ENCODE measurements at places on chromosomes 7 and 10. TPM values are rescaled to one million over a fixed set of nuclear protein-coding genes. Genes with fewer than 3 reads are reported as not detected.

GRCh38 chr7:1961701-1962276 is 271.0 kb downstream of the MAD1L1 start:
- H3K4me3 ChIP-seq = no peak overlapping the region
- H3K4me1 ChIP-seq = peaks cover 2% of the 10 kb centered on the region
- peaks cover 11% of the 10 kb centered on the region for H3K27me3 ChIP-seq
- H3K27ac ChIP-seq = peak overlapping the region; percentile 54
- DNase-seq = peak; percentile 50

DNA sequence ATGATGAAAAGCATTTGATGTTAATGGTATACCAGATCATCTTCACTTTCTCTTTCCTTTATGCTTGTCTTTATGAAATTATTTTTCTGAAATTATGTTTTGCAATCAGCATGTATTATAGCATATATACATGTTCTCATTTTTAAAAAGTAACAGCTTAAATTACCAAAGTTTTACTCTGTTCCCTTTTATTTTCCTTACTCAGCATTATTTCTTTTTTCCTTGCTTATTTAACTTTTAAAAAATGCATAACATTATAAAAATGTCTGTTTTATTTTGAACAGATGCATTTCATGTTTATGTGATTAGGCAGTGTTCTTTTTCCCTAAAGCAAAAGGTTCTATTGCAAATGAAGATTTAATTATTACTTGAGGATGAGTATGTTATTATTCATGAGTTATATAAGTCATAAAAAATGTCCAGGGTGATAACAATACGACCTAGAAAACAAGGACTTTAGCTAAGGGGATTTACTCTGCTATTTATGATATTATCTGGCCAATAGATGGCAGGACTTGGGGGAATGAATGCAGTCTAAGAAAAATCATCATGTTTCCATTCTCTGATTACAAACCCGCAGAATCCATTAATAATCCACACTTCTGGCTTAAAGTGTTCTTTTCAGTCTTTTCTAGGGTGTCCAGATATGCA is 38.5 kb downstream of the CABCOCO1 start:
- no peaks in the 10 kb centered on the region for H3K27me3 ChIP-seq
- no peaks in the 10 kb centered on the region for H3K4me1 ChIP-seq
- H3K27ac ChIP-seq = no peak overlapping the region
- H3K36me3 ChIP-seq = no peaks in the 10 kb centered on the region
- no peak overlapping the region for H3K4me3 ChIP-seq
- DNase-seq = no peak

DNA sequence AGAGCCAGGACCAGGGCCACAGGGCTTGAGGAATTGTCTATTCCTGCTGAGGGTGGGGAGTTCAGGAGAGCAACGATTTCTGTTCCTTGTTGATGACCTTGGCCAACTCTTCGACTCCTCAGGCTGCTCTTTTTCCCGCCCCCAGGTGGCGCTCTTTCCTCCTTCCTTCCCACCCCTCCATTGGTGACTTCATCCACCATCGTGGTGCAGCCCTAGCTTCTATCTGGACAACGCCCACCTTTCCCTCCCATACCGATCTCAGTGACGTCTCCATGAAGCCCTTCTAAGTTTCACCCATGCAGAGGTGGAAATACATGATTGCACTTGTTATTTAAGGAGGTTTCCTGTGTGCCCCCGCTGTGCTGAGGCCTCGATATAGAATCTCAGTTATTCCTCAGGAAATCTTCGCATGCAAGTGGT is 22.1 kb upstream of the CARD11 start:
- peak overlapping the region; percentile 86 for H3K27ac ChIP-seq
- peak overlapping the region; percentile 70 for H3K4me3 ChIP-seq
- H3K4me1 ChIP-seq = peaks cover 71% of the 10 kb centered on the region
- no peaks in the 10 kb centered on the region for H3K27me3 ChIP-seq

DNA sequence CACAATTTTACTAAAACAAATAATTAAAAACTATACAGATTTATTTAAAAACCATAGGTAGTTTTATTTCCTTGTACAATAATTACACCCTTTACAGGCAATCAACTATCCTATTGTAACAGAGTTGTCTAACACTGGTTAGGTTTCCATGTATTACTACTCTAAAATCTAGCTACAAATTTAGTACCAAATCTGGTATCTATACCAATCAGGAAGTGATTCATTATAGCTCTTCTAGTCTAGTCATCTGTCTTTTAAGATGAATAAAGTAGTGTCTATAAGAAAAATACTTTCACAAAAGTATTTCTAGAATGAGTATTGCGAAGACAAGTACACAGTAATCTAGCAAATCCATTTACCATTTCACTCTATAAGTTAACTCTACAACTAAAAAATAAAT is 16.9 kb downstream of the ZNF800 start:
- peaks cover 23% of the 10 kb centered on the region for H3K4me1 ChIP-seq

DNA sequence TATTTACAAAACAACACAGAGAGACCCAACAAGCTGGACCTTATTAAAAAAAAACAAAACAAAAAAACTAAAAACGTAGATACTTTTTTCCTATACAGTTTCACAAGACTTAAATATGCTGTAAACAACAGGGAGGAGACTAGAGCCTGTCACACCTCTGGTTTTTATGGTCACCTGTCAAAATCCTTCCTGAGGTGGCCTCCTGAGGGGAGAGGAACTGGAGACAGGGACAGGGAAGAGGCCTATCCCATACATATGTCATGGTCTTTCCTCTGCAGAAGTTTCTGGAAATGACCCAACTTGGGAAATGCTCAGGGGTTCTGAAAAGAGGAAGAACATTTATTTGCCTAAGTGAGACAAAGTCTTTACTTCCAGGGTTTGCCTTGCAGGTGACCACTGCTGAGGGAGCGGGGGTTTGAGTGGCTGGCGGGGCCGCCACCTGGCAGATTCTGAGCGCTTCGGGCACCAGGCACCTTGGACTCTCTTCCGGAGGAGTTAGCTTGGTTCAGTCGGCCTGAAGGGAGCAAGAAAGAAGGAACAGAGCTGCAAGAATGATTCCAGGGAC is 18.3 kb downstream of the CPA1 start:
- DNase-seq = no peak
- no peaks in the 10 kb centered on the region for H3K27me3 ChIP-seq
- no peak overlapping the region for H3K27ac ChIP-seq
- peaks cover 57% of the 10 kb centered on the region for H3K36me3 ChIP-seq
- H3K4me1 ChIP-seq = peaks cover 24% of the 10 kb centered on the region

- H3K27ac ChIP-seq = no peak overlapping the region
- DNase-seq = no peak
- no peak overlapping the region for H3K4me3 ChIP-seq
- H3K36me3 ChIP-seq = no peaks in the 10 kb centered on the region
- H3K4me1 ChIP-seq = no peaks in the 10 kb centered on the region
- H3K27me3 ChIP-seq = peaks cover 9% of the 10 kb centered on the region
Observed at GRCh38 chr7:108642126-108642525, 72.5 kb downstream of the DNAJB9 start.

- no peak overlapping the region for H3K4me3 ChIP-seq
- DNase-seq = no peak
- no peaks in the 10 kb centered on the region for H3K36me3 ChIP-seq
- peaks cover 2% of the 10 kb centered on the region for H3K27me3 ChIP-seq
Observed at GRCh38 chr10:47169581-47169980, 130.4 kb upstream of the GDF10 start.

DNA sequence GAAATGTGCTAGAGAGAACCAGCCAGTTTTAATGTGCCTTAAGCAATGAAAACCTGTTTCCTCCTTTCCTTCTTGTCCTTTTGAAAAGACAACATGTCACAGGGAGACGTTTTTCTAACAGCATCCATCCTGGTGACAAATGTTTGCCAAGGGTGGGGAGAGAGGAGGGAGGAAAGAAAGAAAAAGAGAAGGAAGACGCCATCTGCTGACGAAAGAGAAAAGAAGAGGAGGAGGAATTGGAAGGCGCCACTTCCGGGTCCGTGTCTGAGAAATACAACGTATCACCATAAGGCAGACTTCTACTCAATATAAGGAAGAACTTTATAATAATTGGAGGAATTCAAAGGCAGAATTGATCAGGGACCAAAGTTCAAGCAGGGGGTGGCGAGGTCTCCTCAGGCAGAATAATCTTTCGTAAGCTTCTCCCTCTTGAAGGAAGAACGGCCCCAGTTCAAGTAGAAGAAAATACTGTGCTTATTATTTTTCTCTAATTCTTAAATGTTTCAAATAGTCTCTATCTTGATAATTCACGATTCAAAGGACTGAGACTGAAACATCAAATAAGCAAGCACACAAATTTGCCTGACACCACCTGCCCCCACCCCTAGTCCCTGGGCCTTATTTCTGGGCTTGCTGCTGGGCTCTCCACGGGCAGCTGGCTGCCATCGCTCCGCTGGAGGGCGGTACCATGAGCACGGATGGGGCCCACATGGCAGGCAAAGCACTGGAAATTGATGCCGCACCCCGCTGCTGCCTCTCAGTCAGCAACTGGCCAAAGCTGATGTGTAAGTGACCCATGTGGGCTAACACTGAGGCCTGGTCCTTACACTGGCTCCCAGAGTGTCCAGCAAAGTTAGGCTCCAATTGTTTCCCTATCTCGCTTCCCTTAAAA is 273.7 kb upstream of the KLF14 start:
- H3K4me3 ChIP-seq = peak overlapping the region; percentile 67
- peaks cover 55% of the 10 kb centered on the region for H3K4me1 ChIP-seq
- peak overlapping the region; percentile 97 for H3K27ac ChIP-seq

The ZRANB1 gene
- total RNA-seq = 15.3 TPM

The PLCE1 gene
- not detected for total RNA-seq

The GPC2 gene
- 12.6 TPM for total RNA-seq

The AHCYL2 gene
- 12.1 TPM for total RNA-seq

The CCL24 gene
- total RNA-seq = not detected

The BICC1 gene
- total RNA-seq = not detected

The DYNC1I1 gene
- not detected for total RNA-seq

The CNPY1 gene
- total RNA-seq = not detected

All from activated naive CD8-positive, alpha-beta T cell treated with anti-CD3 and anti-CD28 coated beads, Interleukin-2, amount 10 ng/mL, durations not matched to agents 7 days and 5 days (primary cell).